ENCODE measurements at places on chromosomes 5 and 9.

DNA sequence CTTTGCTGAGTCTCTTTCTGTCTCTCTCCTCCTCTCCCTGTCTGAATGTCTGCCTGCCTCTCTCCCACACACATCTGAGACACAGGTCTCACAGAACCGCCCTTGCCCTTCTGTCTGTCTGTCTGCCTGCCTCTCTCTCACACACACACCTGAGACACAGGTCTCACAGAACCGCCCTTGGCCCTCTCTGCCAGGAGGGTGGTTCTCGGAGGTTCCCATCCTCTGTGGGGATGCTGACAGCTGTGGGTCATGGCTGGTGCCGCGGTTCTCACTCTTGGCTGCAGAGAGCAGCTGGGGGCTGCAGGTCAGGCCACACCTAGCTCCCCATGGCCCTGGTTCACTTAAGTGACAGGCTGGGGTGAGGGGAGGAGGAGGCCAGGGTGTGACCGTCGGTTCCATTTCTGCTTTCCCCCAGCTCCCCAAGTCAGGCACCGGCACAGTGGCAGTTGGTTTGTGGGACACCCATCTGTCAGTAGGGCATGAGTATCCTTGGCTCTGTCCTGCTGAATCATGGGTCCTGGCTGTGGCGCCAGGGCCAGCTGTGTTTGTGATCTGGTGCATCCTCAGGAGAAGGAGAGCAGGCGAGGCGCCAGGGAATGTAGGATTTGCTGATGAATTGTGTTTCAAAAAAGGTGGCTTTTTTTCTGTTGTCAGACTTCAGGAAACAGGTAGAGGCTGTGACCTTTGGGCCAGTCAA lies 42.3 kb upstream of the CLPTM1L start:
- DNase-seq, result no peak

GRCh38 chr5:58156973-58157701 lies 302.7 kb downstream of the PLK2 start:
- no peak for DNase-seq

GRCh38 chr9:9054354-9054992 lies 1254.9 kb upstream of the DMAC1 start:
- no peak for DNase-seq

DNA sequence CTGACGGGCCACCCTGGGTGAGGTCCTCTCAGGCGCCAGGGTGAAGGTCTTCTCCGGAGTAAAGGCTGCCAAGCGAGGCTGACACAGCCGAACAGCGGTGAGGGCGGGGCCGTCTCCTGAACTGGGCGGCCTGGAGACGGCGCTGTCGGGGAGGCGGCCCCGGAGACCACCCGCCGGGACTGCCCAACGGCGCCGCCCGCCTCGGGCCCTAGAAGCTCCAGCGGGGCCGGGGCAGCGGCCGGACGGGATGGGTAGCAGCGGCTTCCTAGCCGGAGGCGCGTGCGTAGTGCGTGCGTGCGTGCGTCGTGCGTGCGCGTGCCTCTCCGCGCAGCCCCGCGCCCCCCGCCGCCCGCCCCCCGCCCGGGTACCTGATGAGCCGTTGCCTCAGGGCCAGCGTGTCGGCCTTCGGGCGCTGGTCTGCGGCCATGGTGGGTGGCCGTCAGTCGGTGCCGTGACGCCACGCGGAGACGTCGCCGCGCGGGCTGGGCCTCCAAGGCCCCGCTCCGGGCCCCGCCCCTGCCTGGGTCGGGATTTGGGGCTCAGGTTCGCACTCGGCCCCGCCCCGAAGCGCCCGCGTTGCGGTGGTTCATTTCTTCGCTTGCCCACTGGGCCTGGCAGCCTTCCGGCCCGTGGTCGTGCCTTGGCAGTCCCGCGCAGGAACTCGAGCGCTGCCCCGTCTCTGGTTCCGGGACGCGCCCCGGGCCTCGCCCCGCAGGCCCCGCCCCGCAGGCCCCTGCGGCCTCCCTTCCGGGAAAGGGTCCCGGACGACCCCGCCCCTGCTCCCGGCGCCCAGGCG lies at the start of gene PHYKPL:
PHYKPL (minus strand) TSS at position 679 of the 796 bp plus-strand sequence; CDS start at position 427, 252 bp downstream.
- DNase-seq, result no peak

- no peak for DNase-seq
These were observed 52.7 kb downstream of the RNF145 start for GRCh38 chr5:159156426-159157238.

GRCh38 chr5:6476313-6476661 lies 27.6 kb downstream of the UBE2QL1 start:
- no peak for DNase-seq

DNA sequence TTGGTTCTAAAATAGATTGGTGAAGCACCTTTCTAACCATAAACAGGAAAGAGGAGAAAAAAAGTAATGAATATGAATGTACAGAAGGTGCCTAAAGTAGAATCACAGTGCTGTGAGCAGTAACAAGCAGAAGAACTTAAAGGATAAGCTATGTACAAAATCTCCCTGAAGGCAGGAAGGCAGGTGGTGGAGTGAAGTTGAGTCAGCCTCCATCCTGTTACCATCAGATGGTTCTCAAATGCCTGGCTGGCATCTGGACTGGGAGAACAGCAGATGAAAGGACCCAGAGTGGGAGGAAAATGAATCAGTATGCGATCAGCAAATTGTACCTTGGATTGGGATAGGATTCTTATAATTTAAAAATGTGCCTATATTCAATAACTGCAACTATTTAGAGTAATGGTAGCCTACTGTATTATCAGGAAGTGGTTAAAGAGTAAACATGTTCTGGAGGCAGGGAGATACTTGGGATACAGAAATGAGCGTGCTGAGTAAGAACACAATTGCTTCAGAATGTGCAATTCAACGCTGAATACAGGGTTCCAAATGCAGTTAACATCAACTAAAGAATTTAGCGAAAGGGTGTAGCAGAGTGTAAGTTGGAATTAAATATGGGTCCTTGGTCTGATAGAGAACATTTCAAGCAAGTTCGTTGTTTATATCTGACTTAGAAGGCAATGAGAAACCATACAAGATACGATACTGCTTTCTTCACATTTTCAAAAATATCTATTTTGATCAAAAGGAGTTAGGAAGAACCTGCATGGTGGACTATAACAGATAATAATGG lies 21.1 kb upstream of the FER start:
- no peak for DNase-seq

DNA sequence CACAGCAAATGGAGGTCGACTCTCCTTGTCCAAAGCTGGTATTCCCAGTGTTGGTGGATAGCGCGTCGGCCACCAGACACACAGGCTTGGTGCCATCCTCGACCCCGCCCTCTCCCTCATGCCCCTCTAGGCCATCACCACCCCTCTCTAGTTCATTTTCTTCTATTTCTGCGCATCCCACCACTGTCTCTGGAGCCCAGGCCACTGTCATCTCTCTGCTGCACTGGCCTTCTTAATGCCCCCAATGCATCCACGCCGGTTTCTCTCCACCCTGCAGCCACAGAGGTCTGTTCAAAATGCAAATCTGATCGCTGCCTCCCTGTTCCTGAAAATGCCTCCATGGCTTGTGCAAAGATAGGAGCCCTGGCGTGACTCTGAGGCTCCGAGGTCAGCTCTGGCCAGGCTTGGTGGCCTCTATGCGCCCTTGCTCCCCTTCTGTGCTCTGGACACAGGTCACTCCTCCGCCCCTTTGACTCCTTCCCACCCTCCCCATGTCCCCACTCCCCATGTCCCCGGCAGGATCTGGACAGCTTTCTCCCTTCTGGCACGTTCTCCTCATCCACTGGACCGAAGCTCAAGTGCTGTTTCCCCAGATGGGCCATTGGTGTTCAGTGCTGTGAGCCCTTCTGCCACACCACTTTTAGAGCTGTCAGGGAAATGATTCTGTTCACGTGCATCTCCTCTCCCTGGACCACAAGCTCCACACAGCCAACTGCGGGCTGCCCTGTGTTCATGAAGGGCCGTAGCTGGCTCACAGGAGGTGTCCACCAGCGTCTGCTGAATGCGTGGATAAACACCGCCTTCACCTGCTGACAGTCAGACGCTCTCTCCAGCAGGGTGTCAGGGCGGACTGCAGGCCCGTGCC lies 59.5 kb upstream of the RNF130 start:
- peak; percentile 46 for DNase-seq

- DNase-seq, result no peak
These were observed 144.4 kb downstream of the SLC12A2 start for GRCh38 chr5:128228008-128228407.

DNA sequence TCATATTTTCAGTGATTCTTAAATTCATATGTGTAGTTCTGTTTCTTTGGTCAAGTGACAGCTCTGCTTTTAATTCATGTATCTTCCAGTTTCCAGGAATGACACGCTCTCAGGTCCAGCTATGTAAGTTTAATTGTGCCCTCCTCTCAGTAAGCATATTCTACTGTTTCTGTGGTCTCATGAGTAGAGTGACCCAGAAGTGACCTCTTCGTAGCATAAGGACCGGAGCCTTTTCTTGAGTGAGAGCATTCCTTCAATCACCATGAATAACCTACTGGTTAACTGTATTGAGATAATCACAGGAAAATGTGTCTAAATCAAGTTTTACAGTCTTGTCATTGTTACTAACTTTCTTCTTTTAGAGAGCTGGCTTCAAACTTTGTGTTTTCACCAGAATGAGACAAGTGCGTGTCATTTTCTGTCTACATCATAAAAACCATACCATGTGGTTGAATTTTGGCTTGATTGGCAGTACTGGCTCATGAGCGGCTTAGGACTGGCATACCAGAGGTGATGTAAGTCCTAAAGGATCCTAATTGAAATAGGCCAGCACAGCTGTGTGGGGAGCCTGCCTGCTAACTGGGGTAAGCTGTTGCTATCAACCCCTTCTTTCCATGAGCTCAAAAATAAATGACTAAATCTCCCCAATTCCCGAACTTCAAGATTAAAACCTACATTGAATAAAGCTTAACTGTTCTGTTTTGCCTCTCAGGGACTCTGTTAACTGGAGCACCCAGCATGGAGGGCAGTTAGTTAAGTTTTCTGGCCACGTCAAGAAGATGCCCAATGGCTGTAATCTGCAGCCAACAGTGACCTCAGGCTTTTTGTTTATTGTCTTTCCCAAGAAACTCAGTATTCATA lies 4.8 kb downstream of the ADAMTSL1 start:
- no peak for DNase-seq

DNA sequence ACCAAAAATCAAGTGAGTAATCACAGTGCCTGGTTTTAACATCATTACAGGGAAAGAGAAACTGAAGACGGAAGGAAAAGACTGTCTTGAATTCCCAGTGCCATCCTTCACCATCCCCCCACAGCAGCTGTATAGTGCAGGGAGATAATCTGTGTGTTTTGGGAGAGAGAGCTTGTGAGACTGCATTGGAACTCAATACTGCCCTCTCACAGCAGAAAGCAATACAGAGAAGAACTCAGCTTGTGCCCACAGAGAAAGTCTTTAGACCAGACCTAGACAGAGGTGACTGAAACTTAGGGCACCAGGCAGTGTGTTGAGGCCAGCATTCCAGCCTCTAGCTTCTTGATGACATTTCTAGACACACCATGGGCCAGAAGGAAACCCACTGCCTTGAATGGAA lies 754.7 kb upstream of the CDH6 start:
- no peak for DNase-seq

- DNase-seq, result no peak
These were observed 16.4 kb upstream of the LPCAT1 start for GRCh38 chr5:1540166-1540565.

DNA sequence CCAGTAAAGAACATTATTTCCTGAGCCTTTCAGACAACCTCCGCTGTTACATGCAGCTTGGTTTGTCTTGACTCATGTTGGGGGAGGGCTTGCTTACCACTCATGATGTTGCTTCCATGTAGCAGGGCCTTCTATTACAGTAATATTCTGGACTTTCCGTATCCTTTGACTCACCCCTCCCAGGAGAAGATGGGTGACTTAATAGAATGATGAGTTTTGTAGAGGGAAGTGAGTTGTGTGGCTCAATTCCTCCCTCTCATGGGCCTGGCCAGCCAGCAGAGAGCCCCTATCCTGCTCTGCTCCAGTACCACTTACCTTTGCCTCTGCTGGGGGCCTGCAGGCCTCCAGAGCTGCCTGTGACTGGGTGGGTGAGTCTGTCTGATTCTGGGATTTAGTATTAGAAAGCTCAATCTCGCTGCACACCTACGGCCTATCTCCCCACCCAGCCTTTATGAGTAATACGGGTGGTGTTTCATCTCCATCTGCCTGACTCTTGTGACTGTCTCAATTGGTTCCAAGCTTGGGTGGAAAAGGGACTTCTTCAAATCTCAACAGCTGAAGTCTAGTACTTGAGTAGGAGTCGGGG lies 52.6 kb upstream of the KLF9 start:
- no peak for DNase-seq

DNA sequence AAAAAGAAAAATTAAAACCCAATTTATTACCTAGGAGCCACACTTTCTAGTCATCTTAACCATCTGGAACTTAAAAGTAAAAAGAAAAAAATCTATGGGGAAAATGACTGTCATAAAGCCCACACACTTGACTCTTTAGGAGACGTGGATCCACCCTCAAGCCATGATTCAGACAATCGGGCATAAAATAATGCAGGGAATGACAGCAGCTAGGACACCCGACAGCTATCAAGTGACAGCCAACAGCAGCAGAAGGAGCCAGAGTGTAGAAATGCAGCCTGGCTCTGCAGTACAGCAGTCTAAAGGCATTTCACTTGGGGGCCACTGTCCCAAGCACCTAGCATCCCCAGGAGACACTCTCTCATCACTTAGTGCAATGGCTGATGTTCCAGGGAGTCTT lies 226.9 kb downstream of the CAAP1 start:
- DNase-seq, result no peak
